ENCODE measurements at places on chromosomes 5 and 9.

GRCh38 chr9:123825342-123826060, 104.4 kb downstream of the DENND1A start:
- DNase-seq, result peak; percentile 17

GRCh38 chr5:98193921-98194760, 579.3 kb upstream of the RGMB start:
- no peak for DNase-seq

- peak; percentile 57 for DNase-seq
These were observed 6.6 kb upstream of the PRXL2C start for GRCh38 chr9:96661711-96662110.

DNA sequence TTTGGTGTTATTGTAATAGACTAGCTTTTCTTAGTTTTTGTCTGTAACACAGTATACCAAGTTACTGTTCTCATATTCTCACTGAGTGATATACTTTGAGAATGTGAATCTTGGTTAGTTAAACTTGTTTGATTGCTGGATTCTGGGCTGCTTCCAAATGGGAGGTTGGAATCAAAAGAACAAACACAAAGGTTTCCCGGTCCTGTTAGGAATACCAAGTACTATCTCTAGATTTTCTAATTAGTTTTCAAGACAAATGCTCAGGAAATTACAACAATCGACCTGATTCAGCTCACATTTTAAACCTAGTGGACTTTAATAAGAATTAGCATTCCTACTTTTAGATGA, 244.3 kb downstream of the CSNK1G3 start:
- DNase-seq, result peak; percentile 9

DNA sequence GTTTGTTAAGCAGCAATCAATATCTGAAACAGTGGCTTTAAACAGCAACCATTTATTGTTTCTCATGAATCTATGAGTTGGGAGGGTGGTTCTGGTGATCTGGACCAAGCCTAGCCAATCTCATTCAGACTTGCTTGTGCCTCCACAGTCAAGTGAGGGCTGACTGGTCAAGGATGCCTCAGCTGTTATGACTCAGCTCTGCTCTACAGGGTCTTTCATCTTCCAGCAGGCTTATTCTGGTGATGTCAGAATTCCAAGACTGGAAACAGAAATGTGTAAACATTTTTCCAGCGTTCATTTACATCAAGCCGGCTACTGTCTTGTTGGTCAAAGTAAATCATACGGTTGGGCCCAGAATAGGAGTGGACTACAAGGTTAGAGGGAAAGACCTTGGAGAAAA, 2.5 kb upstream of the PIP5K1B start:
- peak; percentile 54 for DNase-seq

DNA sequence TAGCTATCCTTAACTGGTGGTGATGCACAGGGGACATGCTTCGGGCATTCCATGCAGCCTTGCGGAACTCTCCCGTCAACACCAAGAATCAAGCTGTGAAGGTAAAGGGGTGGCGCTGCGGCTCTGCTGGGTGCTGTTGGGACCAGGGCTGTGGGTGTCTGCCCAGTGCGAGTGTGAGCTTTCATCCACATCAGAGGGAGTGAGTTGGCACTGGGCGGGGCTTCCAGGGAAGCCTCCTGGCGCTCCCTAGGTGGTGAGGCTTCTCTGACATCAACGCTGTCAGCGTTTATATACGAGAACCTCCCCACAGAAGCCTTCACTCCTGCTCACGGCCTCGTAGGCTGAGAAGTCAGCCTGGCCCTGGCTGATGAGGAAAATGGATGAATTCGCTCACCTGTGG, 11.7 kb downstream of the ARPC5L start:
- DNase-seq, result no peak

- DNase-seq, result peak; percentile 20
These were observed 9.1 kb downstream of the EGFL7 start for GRCh38 chr9:136671646-136672430.

GRCh38 chr5:170960567-170960966, 98.7 kb downstream of the RANBP17 start:
- no peak for DNase-seq

GRCh38 chr5:123000731-123001130, 35.8 kb downstream of the PPIC start:
- DNase-seq, result no peak

GRCh38 chr9:133740911-133741310, 2.8 kb upstream of the SARDH start:
- DNase-seq, result no peak

DNA sequence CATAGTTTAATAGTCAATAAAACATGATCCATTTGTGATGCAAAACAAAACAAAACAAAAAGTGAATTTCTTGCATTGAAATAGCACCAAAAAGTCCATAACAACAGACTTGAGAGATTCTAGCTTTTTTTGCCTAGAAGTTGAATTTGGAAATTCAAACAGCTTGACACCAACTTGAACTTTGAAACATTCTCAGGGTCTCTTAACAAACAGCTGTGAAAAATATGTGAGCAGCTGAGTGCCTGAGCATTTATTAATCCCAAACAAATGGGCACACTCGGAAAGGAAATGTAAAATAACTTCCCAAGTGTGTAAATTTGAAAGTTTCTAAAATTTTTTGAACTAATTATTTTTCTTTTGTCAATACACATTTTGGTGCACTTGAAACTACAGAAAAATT, 56.0 kb upstream of the HMHB1 start:
- DNase-seq, result no peak

DNA sequence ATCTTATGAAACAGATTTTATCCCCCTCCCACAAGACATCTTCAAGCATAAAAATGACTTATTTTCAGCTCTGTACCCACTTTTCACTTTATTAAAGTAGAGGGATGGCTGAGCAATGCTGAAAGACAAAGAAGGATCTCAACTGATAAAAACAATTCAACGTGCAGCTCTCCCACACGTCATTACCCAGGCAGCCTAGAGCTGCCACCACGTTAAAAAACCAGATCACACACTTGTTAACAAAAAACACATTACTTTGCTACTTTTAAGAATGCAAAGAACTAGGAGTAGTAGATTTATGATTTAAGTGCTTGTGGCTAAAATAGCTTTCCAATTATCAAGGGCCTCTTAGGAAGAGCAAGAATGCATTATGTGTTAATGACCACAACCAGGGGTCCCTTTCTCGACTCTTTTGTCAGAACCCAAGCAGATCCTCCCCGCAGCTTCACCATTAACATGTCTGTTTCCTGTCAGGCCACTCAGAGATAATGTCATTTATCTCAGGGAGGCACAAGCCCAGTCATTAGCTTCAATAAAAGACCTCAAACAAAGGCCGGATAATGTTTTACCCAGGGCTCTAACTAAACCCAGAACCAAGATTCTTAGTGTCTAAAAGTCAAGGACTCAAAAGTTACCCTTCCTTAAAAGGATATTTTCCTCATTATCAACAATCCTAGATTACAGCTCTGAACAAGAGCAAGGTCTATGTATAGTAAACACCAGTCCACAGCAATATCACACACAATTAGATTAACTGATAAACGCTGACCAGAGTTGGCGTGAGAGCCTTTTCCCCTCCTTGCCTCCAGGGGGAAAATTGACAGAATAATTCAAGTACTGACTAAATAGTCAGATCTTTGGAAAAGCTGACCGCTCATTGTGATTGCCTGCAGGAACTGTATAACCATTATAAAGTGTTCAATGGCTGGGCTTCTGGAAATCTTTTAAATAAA, 7.5 kb downstream of the ZNF608 start:
- DNase-seq, result peak; percentile 42

- no peak for DNase-seq
These were observed 55.4 kb upstream of the TNFSF15 start for GRCh38 chr9:114861273-114861672.

- DNase-seq, result no peak
These were observed 36.5 kb upstream of the HSPA9 start for GRCh38 chr5:138611678-138612218.

DNA sequence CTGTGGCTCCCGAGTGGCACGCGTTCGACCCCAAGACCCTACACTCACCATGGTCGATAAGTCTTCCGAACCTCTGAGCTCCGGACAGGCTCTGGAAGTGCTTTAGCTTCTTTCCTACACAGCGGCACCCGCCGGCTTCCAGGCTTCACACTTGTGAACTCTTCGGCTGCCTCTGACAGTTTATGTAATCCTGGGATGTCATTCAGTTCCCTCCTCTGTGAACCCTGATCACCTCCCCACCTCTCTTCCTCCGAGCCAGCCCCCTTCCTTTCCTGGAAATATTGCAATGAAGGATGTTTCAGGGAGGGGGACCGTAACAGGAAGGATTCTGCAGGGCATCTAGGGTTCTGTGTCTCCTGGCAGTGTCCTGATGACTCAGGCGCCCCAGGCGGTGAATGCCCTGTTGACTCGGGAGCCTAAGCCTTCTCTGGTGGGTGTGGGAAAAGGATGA, at the start of gene CD14:
Gene CD14, minus strand, starts transcription at position 155 of the 451 bp plus-strand sequence. Its CDS starts 104 bp downstream, at position 51.
- DNase-seq, result peak; percentile 51

- DNase-seq, result no peak
These were observed 127.7 kb upstream of the PIK3R1 start for GRCh38 chr5:68087866-68088265.

DNA sequence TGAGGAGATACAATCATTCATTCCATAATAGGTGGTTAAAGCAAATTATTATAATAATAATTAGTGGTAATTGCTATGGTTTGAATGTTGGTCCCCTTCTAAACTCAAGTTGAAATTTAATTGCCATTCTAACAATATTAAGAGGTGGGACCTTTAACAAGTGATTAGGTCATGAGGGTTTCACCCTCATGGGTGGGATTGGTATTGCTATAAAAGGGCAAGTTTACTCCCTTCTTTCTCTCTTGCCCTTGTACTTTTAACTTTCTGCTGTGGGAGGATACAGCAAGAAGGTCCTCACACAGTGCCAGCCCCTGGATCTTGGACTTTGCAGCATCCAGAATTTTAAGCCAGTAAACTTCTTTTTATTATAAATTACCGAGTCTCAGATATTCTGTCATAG, 101.9 kb upstream of the PARP8 start:
- no peak for DNase-seq

DNA sequence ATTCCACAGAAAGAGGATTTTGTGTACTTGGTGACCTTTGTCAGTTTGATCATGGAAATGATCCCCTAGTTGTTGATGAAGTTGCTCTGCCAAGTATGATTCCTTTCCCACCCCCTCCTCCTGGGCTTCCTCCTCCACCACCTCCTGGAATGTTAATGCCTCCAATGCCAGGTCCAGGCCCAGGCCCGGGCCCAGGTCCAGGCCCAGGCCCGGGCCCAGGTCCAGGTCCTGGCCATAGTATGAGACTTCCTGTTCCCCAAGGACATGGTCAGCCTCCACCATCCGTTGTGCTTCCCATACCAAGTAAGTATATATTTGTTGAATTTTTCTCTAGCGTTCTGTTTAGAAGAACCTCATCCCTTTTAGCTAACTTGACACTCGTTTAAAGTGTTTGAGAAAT, 30.0 kb downstream of the RBM27 start:
- DNase-seq, result no peak

DNA sequence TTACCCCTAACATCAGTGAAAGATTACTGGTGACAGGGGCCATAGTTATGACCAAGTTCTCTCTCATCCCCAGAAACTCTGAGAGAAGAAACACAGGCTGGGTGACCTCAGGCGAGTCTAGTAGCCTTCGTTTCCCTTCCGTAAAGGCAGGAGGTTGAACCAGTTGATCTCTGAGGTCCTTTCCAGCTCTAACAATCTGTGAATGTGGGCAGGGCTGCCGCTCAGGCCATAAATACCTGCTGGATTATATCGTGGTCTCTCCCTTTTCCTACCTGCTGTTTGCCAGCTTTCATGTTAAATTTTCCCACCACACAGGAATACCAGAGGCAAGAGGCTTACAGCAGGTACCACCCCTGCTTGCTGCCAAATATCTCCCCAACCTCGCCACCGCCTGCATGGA, 357.5 kb downstream of the SH3GL2 start:
- no peak for DNase-seq

DNA sequence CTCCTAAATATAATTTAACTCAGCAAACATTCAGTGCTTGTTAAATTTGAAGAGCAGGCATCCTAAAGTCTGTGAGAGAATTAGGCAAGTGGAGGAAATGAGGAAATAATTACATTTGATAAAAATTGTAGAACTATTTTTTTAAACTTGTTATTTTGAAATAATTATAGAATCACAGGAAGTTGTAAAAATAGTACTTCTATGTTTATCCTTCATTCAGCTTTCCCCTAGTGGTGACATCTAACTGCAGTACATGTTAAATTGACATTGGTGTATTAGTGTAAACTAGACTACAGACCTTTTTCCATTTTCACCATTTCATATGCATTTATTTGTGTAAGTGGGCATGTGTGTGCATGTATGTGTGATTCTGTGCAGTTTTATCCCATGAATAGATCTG, 51.6 kb downstream of the F2RL2 start:
- no peak for DNase-seq

DNA sequence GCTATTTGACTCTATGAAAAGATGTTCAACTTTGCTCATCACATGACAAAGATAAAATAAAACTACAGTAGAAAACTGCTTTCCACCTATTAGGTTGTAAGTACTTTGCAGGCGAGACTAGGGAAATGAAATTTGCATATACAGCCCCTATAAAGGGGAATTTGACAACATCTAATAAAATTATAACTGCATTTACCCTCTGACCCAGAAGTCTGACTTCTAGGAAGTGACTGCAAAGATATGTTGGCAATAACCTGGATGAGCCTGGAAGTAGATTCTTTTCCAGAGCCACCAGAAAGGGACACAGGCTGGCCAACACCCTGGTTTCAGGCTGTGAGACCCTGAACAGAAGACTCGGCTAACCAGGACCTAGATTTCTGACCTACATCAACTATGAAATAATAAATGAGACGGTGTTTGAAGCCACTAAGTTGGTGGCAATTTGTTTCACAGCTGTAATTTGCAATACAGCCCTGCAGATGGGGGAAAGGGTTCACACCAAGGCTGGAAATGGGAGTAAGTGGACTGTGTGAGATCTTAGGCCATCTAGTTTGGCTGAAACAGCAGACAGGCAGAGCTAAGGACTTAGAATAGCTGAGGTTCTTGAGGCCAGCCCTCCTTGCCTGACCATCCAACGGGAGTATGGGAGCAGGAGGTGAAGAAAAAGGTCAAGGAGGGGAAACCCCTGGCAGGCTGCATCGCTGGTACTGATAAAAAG, 106.6 kb downstream of the SIL1 start:
- DNase-seq, result no peak

DNA sequence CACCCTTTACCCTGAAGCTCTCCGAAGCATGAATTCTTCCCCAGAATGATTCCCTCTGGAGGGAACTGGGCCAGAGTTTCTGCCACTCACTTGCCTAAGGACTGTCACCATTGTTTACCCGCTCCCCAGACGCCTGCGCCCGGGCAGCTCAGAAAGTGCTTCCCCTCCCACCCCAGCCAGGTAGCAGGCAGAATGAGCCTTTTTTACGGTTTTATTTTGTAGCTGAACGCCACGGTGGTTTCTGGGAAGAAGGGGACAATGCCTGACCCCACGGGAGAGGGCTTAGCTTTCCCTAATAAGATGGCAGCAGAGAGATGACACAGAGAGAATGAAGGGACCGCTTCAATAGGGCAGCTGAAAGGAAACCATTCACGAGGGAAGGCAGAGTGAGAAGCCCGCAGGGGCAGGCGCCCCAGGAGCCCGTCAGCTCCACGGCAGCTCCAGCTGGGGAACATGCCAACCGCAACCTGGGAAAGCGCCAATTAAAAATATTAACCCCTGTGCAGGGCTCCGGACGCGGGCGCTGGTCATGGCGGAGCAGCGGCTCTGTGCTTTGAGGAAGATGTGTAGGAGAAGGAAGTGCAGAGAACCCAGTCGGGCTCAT, 20.4 kb upstream of the NTNG2 start:
- peak; percentile 21 for DNase-seq

GRCh38 chr5:138946241-138946623, 71.1 kb upstream of the LRRTM2 start:
- no peak for DNase-seq

GRCh38 chr9:29422438-29422837, 1849.2 kb upstream of the C9orf72 start:
- DNase-seq, result no peak

All from kidney tubule cell (primary cell).